T-cell (primary cell): ENCODE measurements at places on chromosomes 3 and 15.

DNA sequence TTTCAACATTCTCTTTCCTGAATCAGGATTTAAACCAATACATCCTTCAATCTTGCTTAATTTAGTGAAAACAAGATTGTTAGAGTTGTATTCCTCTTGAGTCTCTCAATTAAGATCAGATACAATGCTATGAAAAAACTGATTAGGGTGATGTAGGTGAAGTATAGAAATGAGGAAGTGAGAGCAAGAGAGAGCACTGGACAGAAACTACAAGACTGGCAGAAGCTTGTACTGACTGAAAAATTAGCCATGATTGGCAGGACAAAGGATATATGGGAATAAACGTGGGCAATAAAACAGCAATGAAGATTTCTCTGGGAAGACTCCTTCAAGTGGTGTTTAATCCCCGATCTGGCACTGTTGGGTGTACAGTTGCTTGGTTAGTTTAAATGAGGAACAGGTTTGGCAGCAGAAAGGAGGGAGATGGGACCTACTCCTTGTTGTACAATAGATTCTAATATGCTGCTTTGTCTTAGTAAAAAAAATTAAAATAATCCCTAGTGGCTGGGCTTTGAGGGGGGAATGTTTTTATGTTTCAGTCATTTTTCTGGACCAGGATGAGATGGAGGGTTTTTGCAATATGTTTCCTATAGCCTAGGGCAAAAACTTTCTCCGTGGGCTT is 252.7 kb downstream of the SLC9A9 start:
- no peak for DNase-seq

GRCh38 chr15:27660676-27661075 is 438.4 kb downstream of the OCA2 start:
- no peak for DNase-seq

GRCh38 chr3:47394140-47394870 is 13.5 kb downstream of the PTPN23 start:
- DNase-seq: no peak

DNA sequence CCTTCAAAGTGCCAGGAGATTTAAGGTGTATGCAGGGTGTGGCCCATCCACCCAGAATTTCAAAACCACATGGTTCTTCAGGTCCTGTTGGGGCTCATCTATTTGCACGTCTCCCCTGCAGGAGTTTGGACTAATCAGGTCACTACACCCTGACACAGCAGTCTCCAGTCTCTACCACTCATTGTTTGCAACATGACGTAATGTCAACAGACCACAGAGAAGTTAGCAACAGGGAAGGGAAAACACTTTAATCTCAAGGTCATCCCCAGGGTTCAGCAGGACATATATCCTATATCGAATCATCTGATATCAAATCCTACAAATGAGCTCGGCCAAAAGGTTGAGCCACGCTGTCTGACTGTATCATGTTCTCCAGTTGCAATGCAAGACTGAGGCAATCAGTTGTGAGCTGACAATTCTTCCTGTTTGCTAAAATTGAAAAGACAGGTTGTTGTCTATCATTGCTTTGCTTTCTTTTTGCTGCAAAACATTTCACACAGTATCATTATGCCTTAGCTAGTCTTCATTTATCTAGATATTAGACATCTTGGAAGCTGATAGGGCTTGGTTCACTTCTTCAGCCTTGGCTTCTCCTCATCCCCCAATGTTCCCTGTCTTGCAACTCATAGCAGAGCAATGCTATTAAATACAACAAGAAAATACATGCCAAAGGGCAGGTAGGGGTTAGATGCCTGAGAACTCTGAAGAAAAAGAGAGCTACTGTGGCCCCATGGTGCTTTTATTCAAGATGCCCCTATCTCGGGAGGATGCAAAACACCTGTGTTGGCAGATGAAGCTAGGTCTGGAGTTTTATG is 13.4 kb upstream of the LEKR1 start:
- no peak for DNase-seq

DNA sequence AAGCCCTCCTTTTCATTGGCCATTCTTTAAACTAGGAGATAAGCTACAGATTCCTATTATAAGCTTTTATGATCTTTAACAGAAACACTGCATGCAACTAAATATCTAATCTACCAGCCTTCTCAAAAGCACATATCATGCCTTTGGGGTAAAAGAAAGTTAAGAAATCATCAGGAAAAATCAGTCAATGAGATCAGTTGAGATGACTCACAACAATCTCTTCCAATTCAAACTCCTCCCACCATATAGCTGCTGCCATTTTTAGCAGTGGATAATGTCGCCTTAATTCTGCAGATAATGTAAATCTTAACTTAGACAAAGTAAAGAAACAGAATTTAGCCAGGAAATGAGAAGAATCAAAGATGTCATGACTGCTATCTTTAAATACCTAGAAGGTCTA is 135.2 kb upstream of the BCL6 start:
- DNase-seq: no peak

- DNase-seq: no peak
Measured at GRCh38 chr15:39455471-39455991, 125.3 kb upstream of the THBS1 start.

DNA sequence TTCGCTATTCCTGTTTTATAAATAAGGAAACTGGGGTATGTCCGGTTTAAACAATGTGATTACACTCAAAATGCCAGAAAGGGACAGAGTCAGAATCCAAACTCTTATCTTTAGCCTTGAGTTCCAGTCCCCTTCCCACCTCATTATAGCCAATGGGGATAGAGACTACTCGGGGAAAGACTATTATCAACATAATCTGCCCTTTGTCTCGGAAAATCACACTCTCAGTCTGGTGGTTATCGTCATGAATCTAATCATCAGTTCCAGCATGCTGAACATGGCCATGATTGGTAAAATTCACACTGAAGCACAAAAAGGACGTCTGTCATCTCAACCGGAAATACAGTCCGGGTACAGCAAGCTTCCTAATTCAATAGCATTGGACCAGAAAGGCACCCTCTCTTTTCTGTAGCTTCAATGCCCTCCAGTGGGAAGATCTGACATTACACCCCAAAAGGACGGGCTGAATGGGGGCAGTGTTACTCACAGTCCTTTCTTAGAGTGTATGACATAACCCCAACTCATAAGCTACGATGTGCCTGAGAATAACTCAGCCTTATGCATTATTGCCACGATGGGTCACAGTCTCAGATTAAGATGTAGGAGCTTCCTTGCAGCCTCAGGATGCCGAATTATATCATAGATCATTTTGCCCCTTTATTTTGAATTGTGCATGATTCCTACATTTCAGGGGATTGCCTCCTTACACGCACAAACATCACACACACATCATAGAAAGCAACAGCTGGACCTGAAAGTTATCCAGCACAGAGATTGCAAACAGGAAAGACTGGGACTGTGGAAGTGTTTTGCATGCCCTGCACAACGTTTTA is 390.4 kb upstream of the LMCD1 start:
- DNase-seq: peak; percentile 17

DNA sequence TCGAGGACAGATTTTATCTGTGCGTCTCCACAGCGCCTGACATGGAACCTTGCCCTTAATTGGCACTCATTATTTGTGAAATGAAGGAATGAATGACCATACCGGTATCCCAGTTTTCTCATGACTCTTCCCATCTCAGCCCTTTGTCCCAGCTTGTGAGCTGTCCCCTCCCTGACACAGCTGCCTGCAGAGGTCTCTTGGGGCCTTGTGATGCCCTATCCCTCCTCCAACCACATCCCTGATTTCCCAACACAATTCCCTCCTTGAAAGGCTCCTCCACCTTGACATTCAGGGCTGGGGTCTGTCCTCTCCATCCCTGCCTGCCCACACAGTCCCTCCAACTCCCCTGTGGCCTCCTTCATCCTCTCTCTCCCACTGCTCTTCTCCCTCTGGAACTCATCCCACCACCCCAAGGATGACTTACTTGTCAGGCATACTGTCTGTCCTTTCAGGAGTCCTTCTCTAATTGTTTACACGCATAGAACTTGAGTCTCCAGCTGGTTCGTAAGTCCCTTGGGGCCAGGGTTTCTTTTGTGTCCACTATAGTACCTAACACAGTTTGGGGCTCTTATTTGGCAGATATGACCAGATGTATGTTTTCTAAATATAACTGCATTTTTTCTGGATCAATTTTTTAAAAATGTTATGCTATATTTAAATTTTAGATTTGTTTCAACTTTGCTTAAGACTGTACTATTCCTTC is 35.6 kb upstream of the FILIP1L start:
- no peak for DNase-seq

DNA sequence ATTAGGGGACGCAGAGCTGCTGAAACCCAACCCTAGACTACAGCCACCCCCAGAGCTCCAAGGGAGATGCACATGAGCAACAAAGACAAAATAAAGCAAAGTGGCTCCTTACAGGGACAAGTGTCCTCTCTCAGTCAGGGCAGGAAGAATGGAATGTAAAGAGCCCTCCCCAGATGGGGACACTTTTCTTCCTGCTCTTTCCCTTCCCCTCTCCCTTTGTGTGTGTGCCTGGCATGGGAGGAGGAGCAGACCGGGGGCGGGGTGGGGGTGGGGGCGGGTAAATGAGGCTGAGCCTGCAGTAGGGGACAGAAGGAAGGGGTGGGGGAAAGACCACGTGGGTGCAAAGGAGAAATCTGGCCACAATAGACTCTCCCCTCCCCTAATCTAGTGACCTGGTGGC is 37.4 kb downstream of the ACAA1 start:
- DNase-seq: no peak

DNA sequence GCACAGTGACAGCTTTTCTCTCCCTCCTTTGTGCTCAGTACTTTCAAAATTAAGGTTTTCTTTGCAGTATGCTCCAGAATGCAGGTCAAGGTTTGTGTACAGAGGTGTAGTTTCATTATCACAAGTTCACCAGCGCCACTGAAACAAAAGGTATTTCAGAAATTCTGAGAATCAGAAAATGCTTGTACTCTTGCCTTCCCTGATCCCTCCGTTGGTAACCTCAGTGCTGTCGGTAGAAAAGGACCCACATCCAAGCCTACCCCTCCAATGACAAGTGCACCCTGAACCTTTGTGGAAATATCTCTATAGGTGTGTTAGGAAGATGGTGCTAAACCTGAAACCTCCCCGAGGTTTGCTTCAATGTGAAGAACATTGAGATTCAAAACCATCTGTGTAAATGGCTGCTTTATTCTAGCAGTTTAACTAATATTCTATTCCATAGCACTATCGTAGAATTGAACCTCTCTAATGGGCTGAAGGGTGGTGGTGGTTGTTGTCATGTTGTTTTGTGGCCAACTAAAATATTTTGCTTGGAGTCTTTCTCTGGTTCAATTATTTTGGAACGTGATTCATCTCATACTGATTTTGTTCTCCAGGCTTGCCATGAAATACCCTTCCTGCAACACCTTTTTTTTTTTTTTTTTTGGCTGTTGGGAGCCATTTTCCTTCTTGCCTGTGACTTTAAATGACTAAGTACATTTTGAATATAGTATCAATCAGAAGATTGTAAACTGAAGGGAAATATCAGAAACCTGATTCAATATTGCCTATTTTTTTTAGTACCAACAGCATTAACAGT is 20.7 kb downstream of the ZBTB38 start:
- DNase-seq: no peak

DNA sequence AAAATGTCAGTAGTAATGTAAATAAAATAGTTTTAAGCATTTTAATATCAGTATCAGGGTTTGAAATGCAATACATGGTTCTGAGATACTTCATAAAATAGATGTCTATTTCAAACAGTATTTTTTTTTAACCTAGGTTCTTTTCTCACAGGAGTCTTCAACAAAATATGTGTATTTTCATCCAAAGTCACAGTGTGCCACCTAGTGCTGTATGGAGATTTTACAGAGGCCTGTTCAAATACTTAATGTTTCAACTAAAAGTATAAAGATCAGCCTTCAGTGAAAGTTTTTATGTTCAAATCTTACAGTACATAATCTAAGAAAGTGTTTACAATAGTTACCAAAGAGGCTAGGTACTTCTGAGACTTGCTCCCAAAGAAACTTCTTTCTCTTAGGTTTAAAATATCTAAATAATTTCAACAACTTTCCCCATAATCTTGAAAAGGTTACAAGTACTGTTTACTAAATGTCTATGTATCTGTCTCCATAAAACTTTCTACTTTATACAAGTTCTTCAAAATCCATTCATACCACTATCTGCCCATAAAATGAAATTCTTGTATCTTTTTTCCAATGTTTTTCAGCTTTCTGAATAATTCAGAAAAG is 38.3 kb downstream of the SCAPER start:
- no peak for DNase-seq

DNA sequence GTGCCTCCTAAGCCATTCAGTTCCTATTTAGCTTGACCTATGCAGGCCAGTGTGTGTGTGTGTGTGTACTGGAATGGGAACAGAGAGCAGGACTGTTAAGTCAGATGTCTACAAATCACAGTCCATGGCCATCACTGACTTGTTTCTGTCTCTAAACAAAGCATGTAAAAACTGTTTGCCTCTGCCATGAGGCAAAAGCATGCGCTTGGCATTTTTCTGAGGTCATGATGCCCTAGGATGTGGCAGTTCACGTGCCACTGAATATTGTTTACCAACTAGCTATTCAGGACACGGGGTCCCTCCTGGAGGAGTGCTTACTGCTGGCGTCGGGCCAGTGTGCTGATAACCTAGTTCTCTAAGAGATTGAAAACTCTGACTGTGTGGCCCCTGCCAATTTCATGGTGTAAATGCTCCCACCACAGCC is 8.2 kb upstream of the ATP13A3 start:
- no peak for DNase-seq

- DNase-seq: no peak
Measured at GRCh38 chr3:168398371-168399025, 302.8 kb upstream of the GOLIM4 start.

GRCh38 chr3:113271594-113272384 is 60.4 kb downstream of the BOC start:
- DNase-seq: no peak

DNA sequence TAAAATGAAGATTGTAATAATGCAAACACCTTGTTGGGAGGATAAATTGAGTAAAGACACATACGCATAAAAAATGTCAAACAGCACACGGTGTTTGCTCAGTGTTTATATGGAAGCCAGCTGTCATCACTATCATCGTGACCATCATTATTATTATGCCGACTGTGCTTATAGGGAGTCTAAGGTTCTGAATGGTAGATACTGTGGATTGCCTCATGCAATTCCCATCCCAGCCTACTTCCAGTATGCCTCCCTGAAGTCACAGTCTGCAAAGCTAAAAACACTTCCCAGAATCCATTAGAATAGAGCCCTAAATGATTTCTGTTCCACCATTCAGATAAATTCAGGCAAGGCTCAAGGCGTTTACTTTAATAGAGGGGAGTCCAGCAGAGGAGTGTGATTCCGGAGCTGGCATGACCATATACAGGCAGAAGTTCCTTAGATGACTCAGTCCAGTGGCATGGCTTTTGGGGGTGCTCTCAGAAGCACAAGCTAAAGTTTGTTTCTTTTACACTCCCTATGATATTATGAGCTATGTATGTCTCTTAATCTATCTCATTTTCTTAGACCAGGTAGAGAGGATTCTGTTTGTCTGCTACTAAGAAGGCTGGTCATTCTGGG is 148.7 kb downstream of the MEX3B start:
- DNase-seq: no peak

- DNase-seq: peak; percentile 58
Measured at GRCh38 chr15:40857601-40858341, 13.9 kb downstream of the SPINT1 start.

GRCh38 chr3:143266511-143266910 is 146.9 kb downstream of the CHST2 start:
- DNase-seq: no peak

- no peak for DNase-seq
Measured at GRCh38 chr3:63661242-63661641, 8.8 kb downstream of the SNTN start.
